ENCODE measurements at places on chromosomes 4 and X.

DNA sequence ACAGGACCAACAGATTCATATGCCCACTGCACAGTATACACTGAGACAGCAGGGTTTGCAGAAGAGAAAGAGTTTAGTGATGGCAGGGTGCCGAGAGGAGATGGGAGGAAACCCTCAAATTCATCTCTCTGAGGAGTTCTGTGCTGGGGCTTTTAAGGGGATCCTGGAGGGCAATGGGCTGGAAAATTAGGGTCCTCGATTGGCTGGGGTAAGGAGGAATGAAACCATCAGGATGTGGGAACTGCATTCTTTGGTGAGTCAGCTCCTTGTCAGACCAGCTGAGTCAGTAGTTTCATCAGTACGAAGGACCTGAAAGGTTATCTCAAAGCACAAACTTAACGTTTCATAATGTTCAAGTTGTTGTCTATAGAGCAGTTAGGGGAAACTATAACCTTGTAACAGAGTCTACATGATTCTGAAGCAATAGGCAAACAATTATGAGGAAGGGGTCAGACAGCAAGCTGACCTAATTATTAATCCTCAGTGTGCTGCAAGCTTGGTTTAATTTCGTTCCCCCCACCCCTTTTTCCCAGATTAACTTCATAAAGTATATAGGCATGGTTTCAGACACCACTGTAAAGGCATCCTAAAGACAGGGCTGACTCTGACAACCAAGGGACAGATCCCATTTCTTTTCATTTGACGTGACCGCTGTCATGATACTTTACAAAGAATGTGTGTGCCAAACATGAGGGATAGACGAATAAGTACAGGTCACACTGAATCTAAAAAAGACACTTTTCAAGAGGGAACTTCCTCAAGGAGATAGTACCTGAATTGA, 1.5 kb upstream of the MSMO1 start:
- no peak for DNase-seq

GRCh38 chrX:70252491-70252890, 7.5 kb downstream of the P2RY4 start:
- no peak for DNase-seq

- no peak for DNase-seq
Measured at GRCh38 chr4:158934996-158935669, 166.3 kb downstream of the FNIP2 start.

- DNase-seq = no peak
Measured at GRCh38 chrX:110746014-110746413, 49.6 kb downstream of the CHRDL1 start.

GRCh38 chrX:63785708-63786040, 660 bp upstream of the ARHGEF9 start:
- DNase-seq = no peak

- DNase-seq = no peak
Measured at GRCh38 chrX:57902633-57903032, 7.6 kb downstream of the ZXDA start.

DNA sequence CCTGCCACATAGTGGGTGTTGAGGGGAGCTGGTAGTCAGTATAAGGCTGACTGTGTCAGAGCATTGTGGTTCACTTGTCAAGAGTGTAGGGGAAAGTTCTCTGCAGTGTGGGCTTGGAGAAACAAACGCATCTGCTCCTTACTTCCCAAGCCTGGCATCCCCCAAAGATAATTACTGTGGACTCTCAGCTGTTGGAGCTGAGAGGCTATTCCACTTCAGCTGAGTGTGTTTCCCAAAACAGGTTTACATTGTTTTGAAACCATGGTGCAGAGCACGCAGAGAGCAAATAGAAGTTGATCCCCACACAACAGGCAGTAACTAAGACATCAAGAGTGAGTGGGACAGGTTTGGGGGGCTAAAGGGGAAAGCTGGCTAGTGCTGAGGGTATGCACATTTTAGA, 181.0 kb upstream of the EOLA2 start:
- no peak for DNase-seq

DNA sequence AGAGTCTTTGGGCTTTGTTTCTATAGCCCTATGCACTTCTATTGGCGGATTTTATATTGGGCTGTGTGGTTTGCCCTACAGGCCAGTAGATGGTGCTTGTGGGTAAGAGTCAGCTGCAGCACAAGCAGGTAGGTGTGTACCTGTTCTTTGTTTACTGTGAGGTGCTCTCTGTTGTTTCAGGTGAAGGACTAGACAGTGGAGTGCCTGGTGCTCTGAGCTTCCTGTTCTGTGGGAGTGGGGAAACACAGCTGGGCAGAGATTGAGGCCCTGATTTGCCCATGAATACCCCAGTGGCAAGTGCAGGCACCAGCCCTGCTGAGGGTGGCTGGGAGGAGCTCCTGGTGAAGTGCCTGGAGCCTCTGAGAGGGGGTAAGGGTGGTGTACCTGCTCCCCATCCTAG, 26.3 kb upstream of the UCP1 start:
- DNase-seq = peak; percentile 38

GRCh38 chr4:185096032-185096653, 46.9 kb upstream of the SLC25A4 start:
- DNase-seq = no peak

- no peak for DNase-seq
Measured at GRCh38 chr4:95516528-95517017, 32.2 kb downstream of the UNC5C start.

- DNase-seq = no peak
Measured at GRCh38 chr4:144204431-144204830, 63.9 kb upstream of the GYPA start.

GRCh38 chrX:149540131-149540620, 636 bp upstream of the EOLA1 start:
- DNase-seq = peak; percentile 91

All from NCI-H187 treated with DMSO at 0.1 percent for 48 hours (cell line).